ENCODE measurements at places on chromosomes 1 and 21.

DNA sequence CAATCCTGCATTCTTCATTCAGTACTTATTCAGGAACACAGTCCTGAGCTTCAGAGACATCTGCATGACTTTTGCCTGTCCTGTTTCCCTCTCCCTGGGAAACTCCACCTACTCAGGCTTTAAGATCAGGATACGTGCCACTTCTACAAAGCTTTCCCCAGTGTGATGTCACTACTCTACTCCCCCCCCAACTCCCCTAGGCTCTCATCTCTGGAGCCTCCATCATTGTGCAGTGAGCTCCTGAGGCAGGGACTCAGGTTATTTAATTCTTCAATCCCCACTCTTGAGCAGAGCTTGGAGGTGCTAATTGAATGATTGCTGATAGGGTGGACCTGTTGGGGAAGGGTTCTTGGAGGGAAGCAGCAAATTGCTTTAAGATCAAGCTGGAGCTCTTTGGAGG is 1.2 kb downstream of the NT5C1A start:
- DNase-seq: no peak

DNA sequence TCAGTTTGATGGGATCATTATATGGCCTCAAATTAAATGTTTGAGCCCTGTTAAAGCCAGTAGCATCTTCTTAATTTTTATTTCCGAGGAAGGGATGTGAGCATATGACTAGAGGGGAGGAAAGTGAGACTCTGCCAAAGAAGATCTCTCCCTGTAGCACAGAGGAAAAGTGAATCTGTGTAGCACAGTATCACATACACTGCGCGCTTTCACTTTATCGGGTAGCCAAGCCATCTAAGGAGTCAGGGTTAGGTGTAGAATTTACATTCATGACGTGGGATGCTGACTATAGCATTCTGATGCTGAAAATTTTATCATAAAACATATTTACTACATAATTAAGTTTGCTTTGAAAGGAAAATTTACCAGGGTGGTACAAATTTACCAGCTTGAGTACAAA is 24.0 kb downstream of the LRRC8D start:
- no peak for DNase-seq

- no peak for DNase-seq
Observed at GRCh38 chr21:43944757-43945156, 67.4 kb upstream of the TRAPPC10 start.

- no peak for DNase-seq
Observed at GRCh38 chr1:156435545-156436140, 64.9 kb downstream of the MEF2D start.

- no peak for DNase-seq
Observed at GRCh38 chr1:198623752-198624647, 14.8 kb upstream of the PTPRC start.

DNA sequence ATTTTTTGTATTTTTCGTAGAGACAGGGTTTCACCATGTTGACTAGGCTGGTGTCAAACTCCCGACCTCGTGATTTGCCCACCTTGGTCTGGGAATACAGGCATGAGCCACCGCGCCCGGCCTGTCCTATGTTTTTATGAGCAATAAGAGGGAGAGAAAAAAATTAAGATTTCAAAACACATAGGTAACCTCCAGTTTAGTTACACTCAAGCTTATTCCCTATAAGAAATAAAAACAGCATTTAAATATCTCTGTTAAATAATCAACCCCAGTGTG is 7.1 kb downstream of the RSBN1 start:
- DNase-seq: no peak

GRCh38 chr1:24379733-24380315 is 33.8 kb downstream of the STPG1 start:
- no peak for DNase-seq

DNA sequence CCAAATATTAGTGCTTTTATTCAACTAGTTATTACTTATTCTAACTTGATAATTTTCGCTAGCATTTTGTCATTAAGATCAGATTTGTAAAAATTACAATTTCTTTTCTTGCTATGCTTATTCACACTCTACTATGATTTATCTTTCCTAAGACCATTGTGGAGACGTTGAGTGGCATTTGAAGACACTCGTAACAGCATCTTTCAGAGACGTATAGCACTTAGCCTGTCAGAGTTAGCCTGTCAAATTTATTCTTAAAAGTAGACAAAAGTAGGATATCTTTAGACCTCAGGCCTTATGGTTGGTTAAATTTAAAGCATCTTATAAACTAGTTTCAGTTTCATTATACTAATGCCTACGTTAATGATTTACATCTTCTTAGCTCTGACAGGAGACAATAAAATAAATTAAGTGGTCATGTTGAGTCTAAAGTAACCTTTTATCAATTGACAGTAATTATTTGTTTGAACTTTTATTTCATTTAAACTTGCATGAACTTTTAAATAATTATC is 1410.1 kb downstream of the MRPL39 start:
- no peak for DNase-seq

DNA sequence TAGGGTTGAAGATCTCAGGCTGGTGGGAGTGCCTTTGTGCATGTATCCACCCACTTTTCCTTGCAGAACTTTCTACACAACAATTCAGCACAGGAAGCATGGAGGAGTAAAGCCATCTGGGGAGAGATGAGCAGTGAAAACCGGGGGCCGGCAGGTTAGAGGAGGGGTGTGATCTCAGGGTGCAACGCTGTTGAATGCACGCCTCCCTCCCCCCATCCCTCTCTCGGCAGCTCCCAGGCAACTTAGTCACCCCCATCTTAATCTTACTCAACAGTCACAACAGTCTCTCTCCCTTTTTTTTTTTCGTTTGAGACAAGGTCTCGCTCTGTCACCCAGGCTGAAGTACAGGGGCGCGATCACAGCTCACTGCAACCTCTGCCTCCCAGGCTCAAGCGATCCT is 16.6 kb upstream of the ABCG1 start:
- DNase-seq: no peak

DNA sequence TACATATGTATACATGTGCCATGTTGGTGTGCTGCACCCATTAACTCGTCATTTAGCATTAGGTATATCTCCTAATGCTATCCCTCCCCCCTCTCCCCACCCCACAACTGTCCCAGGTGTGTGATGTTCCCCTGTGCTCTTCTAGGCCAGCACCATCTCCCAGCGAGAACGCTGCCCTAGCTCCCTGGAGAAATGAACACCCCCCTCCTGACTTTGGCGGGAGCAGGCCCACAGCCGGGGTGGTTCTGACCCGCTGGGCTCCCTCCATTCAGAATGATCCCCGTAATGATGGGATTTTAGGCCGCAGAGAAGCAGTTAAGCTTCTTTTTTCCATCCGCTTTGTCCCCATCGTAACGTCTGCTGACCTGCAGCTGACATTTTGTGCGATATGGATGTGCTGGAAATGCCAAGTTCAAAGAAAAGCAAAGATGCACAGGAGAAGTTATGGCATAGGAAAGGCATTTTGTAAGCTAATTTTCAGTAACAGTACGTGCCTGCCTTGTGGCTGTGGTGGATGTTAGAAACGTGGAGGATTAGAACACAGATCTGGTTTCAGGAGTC is 39.3 kb downstream of the ELK4 start:
- no peak for DNase-seq

DNA sequence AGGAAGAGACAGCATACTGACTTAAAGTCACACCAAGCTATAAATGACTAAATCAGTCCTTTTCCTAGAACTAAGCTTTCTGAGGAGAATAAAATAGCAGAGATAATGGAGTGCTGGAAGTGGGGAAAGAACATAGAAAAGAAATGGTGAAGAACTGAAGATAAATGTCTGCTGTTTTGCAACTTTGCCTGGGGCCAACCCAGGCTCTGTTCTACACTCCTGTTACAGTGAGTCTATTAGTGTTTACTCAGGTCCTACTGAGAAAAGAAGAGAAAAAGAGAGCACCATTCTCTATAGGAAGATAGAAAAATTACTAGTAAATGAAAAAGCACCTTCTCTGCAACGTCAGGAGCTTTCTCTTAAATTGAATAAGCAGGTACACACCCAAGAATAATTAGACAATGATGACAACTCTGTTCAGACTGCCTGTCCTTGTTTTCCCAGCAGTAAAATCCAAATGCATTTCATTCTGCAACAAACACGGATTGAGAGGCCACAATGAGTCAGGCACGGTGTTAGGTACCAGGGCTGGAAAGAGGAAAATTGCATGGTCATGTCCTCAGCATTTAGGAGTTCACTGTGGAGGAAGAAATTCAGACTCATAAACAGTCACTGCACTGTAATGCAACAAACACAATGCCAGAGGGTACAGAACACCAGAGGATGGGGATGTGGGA is 139.4 kb upstream of the CAMK1G start:
- no peak for DNase-seq

DNA sequence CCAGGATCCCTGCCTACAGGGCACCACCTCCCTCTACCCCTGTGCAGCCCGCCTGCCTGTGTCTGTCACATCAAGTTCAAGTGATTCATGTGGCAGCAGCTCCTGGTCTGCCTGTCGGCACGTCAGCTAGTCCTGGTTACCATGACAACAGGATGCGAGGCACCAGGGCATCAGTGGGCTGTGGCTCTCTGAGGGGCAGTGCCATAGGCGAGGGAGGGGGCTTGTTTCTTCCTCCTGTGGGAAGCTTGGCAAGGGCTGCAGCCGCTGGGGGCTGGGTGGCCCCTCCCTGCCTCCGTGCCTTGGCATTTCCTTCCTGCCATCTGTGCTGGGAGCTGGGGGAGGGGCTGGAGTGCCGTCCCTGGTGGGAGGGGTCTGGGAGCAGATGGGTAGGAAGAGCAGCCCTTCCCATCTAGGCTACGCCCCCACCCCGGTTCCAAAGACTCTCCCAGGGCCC is 43.1 kb downstream of the FOXO6 start:
- DNase-seq: no peak

- no peak for DNase-seq
Observed at GRCh38 chr1:204348722-204349121, 11.0 kb downstream of the PLEKHA6 start.

Measured in CD8-positive, alpha-beta memory T cell (primary cell).